Suppressor macrophage treated with lipopolysaccharide for 4 hours (primary cell): ENCODE measurements at places on chromosomes 3 and 15.

- DNase-seq = peak; percentile 78
Measured at GRCh38 chr3:10187290-10187876, 22.7 kb downstream of the IRAK2 start.

DNA sequence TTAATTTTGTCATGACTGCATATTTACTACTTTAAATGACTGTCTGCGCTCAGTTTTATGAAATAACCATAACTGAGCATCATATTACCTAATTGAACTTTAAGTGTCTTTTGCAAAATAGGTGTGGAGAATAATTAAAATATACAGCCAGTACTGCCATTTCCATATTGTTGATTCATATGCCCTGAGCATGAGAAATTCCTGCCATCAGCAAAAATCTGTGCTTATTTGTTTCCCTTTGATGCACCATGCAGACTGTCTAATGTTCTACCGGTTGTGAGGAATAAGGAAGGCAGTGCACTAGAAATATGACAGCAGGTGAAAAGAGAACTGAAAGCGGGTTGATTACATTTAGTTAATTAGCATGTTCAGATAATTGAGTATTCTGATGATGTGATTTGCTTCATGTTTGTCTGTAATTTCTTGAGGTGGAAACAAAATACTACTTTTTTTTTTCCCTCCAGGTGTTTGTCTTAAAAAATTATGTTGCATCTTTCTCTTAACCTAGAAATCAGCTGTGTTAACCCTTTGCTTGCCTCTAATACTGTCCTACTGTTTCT lies 229.4 kb upstream of the AZI2 start:
- DNase-seq = no peak

- DNase-seq = no peak
Measured at GRCh38 chr3:108804437-108804836, 18.1 kb upstream of the TRAT1 start.

- DNase-seq = no peak
Measured at GRCh38 chr3:99716463-99716995, 78.1 kb downstream of the COL8A1 start.

DNA sequence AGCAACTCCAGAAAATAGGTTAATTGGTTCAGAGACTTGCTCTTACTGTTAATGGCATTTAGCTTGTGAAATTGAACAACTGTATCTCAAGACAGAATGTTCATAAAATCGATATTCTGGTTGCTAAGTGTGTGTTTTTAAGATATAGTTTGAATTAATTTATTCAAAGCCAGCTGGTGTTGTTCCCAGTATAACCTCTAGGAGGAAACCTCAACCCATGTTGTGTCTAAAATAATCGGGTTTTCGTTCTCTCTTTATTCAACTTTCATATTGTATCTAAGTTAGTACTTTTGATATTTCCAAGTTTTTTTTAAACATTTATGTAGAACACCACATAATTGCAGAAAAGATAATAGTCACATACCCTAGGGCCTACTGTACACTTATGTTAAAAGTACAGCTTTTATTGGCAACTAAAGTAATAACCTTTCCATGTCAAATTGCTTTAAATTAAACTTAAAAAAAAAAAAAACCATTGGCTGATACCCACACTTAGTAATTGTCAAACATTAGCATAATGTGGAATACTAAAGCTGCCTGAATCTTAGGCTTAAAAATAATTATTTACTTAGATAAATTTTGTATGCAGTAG lies 90.9 kb downstream of the SAMMSON start:
- DNase-seq = peak; percentile 35

GRCh38 chr15:66964111-66964738 lies 101.2 kb upstream of the SMAD3 start:
- DNase-seq = no peak

GRCh38 chr3:122409446-122409845 lies 6.4 kb downstream of the WDR5B start:
- DNase-seq = peak; percentile 37

DNA sequence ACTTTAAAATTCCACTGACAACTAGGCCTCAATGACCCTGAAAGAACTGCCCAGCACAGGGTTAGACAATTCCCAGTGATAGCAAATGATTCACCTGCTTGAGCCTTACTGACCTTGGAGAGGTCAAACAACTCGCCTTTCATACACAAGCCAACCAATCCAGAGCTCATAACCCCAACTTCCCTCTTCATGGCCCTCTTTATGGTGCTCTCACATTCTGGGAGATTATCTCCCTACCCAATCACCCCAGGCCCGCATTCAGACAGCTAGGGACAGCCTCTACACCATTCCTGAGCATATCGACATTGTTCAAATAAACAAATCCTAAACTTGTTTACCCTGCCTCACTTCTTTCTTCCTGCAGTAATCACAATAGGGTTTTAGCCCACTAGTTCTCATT lies 32.2 kb upstream of the COLQ start:
- DNase-seq = no peak

GRCh38 chr15:83132861-83133523 lies 25.5 kb downstream of the TM6SF1 start:
- DNase-seq = no peak
